ENCODE measurements at places on chromosomes 5 and 9.

DNA sequence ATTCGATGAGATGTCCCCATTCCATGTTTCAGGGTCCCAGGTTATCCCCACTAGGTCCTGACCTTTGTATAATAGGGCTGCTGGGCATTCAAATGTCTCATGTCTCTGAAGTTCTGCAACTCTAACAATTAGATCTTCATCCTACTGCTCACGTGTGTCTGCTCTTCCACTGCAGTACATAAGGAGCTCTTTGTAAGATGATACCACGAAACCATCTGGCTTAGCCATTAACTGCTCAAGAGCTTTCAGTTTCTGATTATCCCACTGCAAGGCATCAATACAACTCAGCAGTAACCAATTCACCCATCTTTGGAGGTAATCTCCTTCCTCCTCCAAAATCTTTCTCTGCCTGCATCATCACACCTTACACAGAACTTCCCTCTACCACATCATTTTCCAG, 49.9 kb upstream of the PPP2CA start:
- DNase-seq: no peak

GRCh38 chr5:131947445-131947844, 2.0 kb upstream of the MEIKIN start:
- peak; percentile 44 for DNase-seq

GRCh38 chr5:125409861-125410536, 663.6 kb upstream of the ZNF608 start:
- peak; percentile 19 for DNase-seq

GRCh38 chr5:132095424-132095972, 21.9 kb downstream of the CSF2 start:
- no peak for DNase-seq

- no peak for DNase-seq
These were observed 116.3 kb downstream of the MED27 start for GRCh38 chr9:131963072-131964030.

- DNase-seq: no peak
These were observed 1858.4 kb downstream of the EFNA5 start for GRCh38 chr5:105812304-105812703.

DNA sequence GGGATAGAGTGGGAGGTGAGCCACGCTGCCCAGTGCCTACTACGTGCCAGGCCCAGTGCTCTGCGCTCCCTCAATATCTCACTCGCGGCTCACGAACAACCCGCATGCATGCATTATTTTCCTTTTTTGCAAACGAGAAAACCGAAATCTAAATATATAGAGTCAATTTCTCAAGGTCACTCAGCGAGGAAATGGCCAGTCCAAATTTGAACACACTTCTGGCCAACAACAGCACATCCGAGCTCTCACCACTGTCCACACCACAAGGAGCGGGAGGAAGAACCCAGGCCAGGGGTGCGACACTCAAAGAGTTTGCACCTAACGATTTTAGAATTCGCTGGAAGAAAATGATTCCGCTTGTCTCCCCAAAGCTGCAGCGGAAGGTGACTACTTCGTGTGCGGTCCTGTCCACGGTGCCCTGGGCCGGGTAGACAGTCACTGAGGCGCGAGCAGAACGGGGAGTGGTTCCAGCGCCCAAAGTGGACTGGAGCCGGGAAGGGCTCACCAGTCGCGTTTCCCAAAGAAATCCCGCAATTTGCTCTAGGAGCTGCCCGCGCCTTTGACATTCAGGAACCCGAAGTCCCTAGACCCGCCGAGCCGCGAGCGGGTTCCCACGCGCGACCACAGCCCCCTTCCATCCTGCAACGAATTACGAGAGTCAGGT, 1.1 kb upstream of the TLX3 start:
- DNase-seq: no peak
